ENCODE measurements at places on chromosomes 11 and 22.

DNA sequence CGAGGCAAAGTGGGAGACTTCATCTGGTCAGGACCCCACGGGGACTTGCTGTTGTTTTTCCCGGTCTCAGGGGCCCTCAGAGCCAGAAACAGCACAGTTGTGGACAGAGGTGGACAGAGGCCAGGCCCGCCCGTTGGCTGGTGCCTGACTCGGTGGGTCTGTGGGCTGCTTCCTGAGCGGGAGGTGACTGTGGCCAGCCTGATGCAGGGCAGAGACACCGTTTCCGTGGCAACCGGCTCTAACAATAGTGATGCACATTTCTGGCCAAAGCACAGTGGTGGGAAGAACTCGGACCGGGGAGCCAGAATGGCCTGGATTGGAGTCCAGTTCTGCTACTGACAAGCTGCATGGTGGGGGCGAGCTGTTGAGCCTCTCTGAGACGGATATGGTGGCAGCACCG lies 58.7 kb upstream of the ATXN10 start:
- DNase-seq: no peak

DNA sequence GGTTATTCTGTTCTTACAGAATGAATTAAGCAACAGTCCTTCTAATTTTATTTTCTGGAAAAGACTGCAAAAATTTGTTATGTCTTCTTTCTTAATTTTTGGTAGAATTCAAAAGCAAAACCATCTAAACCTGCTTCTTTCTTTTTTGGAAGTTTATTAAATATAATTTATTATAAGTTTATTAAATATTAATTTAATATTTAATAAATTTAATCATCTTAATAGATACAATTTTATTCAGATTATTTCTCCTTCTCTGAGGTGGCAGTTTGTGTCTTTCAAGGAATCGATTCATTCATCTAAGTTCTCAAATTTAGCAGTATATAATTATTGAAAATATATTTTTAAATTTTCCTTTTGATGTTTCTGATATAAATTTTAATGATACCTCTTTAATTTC lies 837.5 kb upstream of the LRRC4C start:
- DNase-seq: no peak

- DNase-seq: peak; percentile 36
These were observed 737.8 kb downstream of the FAM181B start for GRCh38 chr11:81995889-81996288.

DNA sequence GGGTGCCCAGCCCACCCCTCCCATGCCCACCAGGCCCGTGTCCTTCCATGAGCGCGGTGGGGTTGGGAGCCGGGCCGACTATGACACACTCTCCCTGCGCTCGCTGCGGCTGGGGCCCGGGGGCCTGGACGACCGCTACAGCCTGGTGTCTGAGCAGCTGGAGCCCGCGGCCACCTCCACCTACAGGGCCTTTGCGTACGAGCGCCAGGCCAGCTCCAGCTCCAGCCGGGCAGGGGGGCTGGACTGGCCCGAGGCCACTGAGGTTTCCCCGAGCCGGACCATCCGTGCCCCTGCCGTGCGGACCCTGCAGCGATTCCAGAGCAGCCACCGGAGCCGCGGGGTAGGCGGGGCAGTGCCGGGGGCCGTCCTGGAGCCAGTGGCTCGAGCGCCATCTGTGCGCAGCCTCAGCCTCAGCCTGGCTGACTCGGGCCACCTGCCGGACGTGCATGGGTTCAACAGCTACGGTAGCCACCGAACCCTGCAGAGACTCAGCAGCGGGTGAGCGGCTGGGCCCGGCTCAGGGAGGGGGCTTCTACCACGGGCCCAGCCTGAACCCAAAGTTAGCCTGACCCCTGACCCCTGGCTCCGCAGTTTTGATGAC lies 3.0 kb downstream of the PKP3 start:
- DNase-seq: peak; percentile 80

GRCh38 chr22:46504584-46504983 lies 32.8 kb downstream of the CELSR1 start:
- DNase-seq: no peak

DNA sequence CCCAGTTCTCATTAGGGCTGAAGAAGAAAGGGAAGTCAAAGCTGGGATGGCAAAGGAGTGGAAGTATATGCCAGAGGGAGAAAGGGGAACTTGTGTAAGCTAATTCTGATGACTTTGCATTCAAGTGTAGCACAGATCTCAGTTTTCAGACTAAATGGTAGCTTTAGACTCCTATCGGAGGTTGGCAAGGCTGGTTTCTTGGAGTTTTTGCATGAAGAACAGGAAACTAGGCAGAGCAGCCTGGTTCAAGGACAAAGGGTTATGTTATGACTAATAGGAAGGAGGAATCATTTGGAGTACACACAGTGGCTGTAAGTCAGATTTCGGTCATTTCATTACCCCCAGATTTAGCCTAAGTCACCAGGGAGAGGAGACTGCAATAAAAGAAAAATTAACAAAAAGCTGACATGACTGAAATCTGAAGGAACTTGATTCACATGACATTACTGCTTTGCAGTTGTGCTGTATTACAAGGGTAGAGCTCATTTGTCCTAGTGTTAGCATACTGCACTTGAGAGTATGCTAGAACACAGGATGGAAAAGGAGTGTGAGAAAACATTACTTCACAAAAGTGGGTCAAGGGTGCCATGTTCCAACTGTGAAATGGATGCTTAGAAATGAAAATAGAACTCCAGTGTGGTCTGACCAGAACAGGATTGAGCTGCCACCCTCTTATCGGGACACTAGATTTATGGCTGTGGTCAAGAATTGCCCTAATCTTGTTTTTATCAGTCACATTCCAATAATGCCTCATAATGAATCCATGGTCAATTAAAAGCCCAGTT lies 23.6 kb downstream of the ADM start:
- DNase-seq: no peak

DNA sequence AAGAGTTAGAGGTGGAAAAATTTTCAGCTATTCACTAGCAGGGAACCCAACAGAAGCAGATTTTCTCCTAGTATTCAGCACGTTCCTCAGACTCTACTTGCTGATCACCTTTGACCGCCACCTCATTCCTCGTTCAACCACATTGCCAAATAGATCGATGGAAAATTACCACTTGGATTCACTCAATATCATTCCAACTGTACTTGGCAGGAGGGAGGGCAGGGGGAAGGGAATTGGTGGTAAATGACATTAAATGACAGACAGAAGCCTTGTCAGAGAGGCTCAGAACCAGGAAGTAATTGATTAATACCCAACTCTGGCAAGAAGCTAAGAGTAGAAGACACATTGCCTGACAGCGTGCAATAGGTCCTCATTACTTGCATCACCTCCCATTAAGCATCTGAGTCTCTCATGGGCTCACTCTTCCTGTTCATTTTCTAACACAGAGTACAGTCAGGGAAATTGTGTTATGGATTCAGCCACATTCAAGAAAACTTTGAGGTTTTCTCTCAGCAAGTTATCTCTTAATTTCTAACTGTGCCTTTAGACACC lies 240.5 kb upstream of the FAT3 start:
- DNase-seq: no peak

- no peak for DNase-seq
These were observed 68.1 kb upstream of the CCND1 start for GRCh38 chr11:69572861-69573260.

GRCh38 chr11:69636512-69637197 lies 4.3 kb upstream of the CCND1 start:
- DNase-seq: peak; percentile 82

DNA sequence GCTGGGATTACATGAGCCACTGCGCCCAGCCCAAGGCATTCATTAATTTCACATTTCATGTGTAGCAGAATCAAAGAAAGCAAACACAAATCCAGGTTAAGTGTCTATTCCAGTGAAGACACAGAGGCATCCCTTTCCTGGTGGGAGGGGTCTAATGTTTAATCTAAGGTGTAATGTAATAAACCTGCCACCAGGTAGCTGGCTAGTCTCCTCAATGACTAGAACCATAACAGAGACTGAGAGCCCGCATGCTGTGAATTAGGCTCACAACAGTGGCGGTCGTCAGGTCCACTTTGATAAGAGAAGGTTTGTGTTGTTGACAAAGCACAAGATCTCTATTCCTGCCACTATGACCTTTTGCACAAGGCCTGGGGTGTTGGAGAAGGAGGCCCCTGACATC lies 64.2 kb upstream of the ADA2 start:
- no peak for DNase-seq

DNA sequence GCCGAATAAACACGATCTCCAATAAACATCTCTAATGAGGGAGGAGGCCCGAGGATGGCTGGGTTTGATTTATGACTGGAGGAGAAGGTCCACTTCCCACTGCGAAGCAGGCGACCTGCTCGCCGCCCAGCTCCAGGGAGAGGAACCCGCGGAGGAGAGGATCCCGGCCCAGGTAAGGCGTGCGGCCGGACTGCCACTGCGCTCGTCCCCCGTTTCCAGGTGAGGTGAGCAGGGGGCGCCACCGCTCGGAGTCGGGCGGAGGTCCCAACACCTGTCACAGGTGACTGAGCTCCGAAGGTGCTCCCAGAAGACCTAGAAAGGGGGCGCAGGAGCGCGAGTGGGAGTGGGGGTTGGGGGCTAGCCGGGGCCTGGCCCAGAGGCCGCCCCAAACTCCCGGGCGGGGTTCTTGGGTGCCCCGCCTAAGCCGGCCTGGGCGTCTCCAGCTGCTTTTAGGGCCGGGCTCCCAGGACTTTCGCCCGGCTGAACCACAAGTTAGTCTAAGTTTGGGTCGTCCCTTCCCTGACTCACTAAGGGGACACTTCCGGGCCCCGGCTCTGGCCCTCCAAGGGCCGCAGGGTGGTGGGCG lies 5.4 kb upstream of the PAX6 start:
- DNase-seq: no peak

DNA sequence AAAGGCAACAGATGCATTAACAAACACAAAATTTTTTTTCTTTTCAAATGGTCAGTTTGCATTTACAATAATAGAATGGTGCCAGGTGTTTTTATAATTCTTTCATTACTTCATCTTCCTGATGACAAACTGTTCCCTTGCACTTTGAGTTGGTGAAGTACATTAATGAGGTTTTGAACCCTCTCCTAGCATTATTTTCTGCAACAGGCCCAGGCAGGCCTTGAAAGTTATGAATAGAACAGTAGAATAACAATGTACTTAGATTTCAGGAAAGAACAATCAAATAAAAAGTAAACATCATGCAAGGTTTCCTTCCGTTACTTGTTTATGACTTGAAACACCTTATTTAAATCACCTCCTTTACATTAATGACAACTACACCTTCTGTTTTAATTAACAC lies 9.6 kb downstream of the BTG4 start:
- no peak for DNase-seq

DNA sequence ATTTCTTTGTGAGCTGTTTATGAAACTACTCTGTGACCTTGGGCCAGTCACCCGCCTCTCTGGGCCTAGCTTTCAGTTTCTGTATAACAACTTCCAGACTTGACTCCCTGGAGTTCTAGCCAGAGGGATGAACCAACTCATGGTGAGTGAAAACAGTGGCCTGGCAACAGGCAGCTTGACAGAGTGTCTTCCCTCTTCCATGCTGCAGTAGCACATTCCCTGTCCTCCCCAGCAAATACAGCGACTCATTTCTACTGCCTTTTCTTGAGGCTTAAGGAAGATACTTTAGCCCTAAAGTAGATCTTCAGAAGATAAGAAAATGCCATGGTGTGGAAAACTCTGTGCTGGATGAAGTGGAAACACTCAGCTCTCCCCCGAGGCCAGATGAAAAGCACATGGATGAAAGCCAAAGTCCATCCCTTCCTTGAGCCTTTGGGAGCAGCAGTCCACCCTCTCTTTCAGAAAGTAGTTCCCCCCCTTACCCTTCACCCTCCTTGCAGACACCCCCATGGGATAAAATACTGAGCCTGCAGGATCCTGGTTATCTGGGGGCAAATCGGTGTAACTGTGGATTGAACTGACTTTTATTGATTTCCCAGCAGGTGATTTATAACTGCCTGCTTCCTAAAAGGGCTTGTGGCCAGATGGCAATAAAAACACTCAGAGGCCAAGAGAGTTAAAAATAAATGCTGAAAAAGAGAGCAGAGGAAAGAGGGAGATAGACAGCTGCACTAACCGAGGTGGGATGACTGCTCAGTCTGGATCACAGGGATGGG lies 24.1 kb downstream of the IRAG1 start:
- DNase-seq: peak; percentile 78

DNA sequence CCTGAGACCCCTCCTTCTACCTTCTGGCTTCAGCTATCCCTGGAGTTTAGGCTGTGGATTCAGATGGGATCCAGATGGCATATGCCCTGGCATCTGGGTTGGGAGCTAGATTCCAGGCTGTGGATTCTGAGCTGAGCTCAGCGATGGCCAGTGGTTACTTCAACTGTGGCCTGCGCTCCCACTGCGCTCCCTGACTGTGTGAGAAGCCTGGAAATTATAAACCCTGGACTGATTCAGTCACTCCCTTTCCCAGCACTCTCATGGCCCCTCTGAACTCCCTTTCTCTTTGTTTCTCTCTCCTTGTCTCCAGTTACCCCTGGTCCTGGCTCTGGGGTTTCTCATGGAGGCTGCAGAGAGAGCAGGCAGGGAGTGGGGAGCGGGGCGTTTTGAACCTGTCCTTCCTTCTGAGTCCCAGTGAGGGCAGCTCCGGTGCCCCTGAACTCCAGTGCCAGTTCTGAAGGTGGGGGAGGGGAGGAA lies 4.8 kb downstream of the ARHGEF17 start:
- peak; percentile 67 for DNase-seq

- no peak for DNase-seq
These were observed 27.5 kb downstream of the KCNA4 start for GRCh38 chr11:29989174-29989970.

GRCh38 chr22:35684270-35684700 lies 33.4 kb upstream of the APOL5 start:
- peak; percentile 74 for DNase-seq

DNA sequence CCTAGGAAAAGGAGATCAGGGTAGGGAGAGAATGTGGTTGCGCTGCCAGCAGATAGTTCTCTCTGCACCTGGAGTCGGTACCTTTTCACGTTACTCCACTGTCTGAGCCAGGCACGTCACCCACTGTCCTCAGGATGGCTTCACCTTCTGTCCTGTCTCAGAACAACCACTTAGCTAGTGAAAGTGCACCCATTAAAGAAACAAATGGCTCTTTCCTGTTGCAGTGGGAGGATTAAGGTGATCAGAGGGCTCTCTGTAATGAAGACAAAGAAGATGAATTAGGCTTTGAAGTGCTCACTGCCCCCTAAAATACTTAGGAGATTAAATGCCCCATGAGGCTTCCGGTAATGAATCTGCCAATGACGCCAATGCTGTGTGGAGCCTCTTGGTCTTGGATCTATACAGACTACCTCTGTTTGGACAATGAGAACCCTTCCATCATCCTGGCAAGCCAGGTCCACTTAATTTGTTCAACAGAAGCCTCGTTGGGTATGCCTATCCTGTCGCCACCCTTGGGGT lies 113.7 kb downstream of the INSC start:
- DNase-seq: peak; percentile 78

GRCh38 chr11:13776134-13776815 lies 107.8 kb downstream of the FAR1 start:
- DNase-seq: peak; percentile 66

Data from NCI-H524 (cell line).